Adipocyte (in vitro differentiated cells): ENCODE measurements at places on chromosomes 6 and 20.

- DNase-seq: no peak
These were observed 76.9 kb downstream of the PLCG1 start for GRCh38 chr20:41214202-41214601.

DNA sequence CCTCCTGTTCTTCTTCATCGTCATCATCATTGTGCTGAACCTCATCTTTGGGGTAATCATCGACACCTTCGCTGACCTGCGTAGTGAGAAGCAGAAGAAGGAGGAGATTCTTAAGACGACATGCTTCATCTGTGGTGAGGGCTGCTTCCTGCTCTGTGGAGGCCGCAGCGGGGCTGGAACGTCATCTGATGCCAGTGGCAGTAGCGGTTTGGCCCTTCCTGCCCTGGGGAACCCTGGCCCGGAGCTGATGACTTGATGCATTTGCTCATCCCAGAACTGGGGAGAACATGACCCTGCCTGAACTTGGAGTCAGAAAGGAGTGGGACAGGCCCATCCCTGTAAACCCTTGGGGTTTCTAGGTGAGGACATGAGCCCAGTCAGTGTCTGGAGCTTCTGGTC, 18.7 kb downstream of the UQCC2 start:
- DNase-seq: no peak

DNA sequence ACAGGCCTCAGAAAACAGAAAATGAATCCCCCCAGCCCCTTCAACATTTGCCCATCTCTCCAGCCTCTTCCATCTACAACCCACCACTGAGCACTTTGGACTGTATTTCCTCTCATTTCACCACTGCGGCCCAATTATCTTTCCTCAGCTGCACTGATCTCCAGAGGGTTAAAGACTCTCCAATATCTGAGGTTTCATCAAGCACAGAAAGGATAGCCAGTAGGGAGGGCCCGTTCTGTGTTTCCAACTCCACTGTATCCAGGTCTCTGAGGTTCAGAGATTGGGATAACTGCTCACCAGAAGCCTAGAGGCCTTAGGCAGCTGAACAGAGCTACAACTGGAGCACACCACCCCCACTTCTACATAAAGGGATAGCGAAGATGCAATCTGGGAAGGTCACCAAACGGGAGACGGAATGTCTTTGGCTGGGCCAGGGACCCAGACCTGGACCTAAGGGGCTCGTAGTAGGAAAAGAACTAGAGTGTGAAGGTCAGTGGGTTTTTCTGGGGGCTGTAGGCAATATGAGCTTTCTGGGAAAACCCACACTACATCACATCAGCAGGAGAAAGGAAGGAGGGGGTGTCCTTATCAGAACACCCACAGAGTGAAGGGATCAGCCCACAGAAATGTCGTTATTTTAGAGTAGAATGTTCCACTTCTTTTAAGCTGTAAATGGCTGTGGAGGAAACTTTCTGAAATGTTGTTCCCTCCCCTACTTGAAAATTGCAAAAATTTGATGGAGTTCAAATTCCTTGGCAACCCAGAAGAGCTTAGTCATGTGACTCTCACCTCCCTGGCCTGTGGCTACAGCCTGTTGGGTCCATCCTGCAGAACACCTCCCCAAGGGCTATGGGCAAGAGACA, 7.3 kb downstream of the KCNK5 start:
- no peak for DNase-seq

- peak; percentile 0 for DNase-seq
These were observed 658.8 kb downstream of the PTPRT start for GRCh38 chr20:42530855-42531448.

GRCh38 chr20:59455402-59456341, 148.7 kb upstream of the PHACTR3 start:
- DNase-seq: peak; percentile 75

DNA sequence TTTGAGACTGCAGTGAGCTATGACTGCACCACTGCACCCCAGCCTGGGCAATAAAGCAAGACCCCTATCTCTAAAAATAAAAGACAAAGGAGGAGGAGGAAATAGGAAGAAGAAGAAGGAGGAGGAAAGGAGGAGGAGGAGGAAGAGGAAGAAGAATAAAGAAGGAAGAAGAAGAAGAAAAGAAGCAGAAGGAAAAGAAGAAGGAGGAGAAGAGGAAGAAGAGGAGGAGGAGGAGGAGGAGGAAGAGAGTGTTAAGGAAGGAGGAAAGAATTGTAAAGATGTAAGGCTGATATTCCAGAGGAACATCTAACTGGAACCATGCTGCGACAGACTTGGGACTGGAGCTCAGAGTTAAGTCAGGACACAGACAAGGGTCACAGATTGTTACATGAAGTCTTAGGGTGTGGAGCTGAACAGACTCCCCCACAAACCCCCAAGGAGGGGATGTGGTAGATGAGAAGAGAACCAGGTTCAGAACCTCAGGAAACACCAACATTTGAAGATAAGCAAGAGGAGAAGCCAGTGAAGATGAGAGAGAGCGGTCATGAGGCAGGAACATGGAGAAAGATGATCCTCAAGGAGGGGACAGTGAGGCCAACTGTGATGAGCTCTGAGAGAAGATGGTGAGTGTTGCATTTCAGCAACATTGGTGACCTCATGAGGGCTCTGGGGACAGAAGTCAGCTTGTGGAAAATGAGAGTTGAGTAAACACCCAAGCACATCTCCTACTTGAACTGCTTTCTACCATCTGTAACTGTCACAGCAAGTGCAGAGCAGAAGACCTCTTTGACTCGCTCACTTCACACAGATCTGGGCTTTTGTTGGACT, 118.2 kb downstream of the CD164 start:
- no peak for DNase-seq

- peak; percentile 44 for DNase-seq
These were observed 2.0 kb downstream of the SOX4 start for GRCh38 chr6:21595285-21596144.

GRCh38 chr6:152298848-152299735, 338.1 kb downstream of the SYNE1 start:
- DNase-seq: no peak

DNA sequence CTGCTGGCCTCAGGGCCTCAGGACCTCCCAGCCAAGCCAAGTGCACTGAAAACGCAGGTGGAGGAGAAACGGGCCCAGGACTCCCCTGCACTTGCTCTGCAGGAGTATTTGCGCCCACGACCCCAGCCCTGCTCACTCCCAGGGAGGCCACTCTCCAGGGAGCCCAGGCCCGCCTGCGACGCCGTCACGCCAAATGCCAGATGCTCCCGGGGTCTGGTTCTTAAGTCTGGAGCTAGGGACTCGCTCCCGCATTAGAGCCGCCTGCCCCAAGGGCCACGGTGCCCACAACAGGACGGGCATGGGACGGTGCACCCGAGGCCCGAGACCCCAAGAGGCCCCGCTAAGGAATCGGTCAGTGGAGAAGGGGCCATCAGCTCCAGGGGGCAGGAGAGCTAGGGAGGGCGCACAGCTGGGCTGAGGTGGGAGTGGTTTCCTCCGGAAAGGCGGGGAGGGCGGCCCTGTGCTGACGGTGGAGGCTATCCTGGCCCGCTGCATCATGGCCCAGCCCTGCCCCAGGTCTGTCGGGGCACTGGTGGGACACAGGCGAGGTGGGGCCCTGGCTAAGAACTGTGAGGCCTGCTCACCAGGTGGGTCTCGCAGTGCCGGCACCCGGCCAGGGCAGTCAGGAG, 44.1 kb upstream of the CHRNA4 start:
- no peak for DNase-seq

DNA sequence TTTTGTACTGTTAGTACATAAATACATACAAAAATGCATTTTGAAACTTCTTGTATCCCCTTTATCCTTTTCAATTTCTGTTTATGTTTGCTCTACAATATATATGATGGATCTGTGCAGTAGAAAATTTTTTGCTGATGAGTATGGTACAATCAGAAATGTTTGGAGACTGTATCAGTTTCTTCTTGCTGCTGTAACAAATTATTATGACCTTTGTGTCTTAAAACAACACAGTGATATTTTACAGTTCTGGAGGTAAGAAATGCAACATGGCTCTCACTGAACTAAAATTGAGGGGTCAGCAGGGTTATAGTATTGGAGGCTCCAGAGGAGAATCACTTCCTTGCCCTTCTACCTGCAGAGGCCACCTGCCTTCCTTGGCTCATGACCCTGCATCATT, 184.4 kb downstream of the EYA2 start:
- no peak for DNase-seq

GRCh38 chr6:39887692-39888450, 46.4 kb downstream of the MOCS1 start:
- peak; percentile 96 for DNase-seq

- no peak for DNase-seq
These were observed 3.0 kb downstream of the TCEA2 start for GRCh38 chr20:64065974-64066343.

- DNase-seq: no peak
These were observed 27.5 kb downstream of the FOXC1 start for GRCh38 chr6:1636971-1637871.

DNA sequence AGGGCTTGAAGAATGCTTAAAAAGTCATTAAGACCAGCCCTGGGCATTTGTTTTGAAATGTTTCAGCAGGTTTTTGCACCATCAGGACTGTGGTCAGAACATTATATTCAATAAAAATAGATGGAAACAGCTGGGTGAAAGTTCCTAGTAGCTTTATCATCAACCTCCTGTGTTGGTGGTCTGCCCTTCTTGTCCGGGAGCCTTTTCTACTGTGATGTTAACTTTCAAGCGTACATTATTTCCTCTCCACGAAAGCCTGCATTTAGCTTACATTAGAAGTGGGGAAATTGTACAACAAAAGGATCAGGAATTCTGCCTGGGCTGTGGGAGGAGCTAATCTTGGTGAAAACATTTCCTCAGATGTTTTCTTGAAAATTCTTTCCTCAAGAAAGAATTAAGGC, 71.1 kb downstream of the LAMA4 start:
- peak; percentile 43 for DNase-seq

DNA sequence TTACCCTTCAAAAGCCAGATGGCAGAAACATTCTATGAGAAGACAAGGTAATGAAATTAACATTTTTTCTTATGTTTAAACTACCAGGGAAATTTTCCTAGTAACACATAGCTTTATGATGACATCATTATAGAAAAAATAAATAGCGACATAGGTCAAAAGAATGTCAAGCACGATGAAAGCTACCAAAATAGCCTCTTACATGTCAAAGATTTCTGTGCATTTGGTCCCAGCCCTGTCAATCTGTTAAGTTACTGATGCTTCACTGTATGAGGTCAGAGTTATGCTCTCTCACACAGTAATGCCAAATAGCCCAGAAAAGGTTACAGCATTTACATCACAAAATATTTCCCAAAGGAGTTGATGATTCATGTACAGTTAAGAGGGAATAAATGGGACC, 199.8 kb upstream of the DEFB112 start:
- no peak for DNase-seq

DNA sequence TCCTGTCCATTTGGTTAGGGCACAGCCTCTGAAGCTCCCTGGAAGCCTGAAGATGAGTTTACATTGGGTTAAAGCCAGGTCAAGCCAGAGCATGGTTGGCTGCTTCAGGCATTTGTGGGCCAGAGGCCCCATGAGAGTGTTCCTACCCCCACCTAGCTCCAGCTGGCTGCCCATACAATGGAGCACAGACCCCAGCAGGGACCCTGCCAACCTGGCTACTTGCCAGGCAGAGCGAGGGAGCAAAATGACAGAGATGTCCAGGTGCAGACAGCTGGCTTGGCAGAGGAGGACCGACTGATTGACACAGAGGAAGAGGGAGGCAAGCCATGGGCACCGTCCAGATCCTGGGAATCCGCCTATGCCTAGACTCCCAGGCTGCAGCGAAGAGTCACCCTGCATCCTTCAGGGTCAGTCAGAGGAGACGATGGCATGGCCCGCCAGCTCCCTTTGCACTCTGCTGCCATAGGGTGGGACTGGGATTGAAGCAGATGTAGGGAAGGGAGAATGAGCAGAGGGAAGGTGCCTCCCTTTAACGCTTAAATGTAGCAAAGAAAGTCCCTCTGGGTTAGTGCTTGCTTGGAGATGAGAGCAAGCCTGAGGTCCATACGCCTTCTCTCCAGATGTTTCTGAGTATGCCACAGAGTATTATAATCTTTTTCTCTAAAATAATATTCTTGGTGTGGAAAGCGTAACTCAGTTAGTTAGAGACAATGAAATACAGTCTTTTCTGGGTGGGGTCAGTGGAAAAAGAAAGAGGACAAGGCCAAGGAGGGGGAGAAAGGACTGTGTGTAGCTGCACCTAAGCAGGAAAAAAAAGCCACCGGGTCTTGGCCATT, 77.6 kb upstream of the FYN start:
- DNase-seq: peak; percentile 34

- peak; percentile 18 for DNase-seq
These were observed 105.1 kb upstream of the CNKSR3 start for GRCh38 chr6:154615483-154616025.

- peak; percentile 66 for DNase-seq
These were observed 2.0 kb downstream of the EDEM2 start for GRCh38 chr20:35145141-35145564.
